ENCODE measurements at places on chromosomes 1 and 21.

- no peak for DNase-seq
These were observed 86.4 kb downstream of the IER5 start for GRCh38 chr1:181174861-181175260.

DNA sequence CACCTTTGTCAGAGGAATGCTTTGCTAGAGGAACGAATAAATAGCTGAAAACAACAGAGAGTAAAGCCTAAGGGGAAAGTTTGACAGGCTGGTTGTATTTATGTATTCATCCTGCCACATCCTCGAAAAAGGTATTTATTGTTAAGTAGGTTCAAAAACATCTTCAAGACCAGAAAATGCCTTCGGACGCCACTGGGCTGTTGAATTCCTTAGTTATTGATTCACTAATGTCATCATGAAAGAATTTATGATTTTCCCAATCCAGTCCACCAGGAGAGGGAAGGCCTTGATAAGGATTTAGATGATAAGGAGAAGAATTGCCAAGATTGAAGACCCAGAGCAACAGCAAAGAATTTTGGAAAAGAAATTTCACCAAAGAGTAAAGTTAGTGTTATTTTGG lies 35.2 kb upstream of the MAB21L3 start:
- no peak for DNase-seq

DNA sequence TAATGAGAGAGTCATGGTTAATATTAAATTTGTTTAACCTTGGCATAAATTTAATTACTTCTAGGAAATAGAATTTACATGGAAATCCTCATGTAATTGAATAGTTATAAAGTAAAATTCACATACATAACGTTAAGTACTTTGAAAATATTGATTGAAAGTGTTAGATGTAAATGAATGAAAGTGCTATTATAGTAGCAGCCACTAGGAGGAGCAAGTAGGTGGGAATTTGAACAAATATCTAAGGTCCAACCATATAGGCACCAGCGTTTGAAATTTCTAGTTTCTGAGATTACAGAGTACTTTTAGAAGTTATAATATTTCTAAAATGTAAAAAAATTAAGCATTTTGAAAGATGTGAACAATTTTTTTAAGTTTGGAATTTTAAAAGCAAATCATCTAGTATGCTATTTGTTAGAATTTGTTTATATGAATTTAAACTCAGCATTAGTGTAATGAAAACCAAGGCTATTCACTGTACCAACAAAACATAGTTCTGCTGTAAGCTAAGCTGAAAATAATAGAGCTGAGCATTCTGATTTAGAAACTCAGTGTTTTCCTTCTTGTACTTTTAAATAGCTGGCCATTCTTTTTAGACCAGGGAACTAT lies 3.3 kb downstream of the B3GALT2 start:
- peak; percentile 3 for DNase-seq

- no peak for DNase-seq
These were observed 23.1 kb downstream of the RHBDL2 start for GRCh38 chr1:38918568-38918967.

- no peak for DNase-seq
These were observed 97.7 kb downstream of the ATP1B1 start for GRCh38 chr1:169204157-169204556.

GRCh38 chr1:156260896-156261295 lies 13.0 kb upstream of the PAQR6 start:
- DNase-seq: no peak

DNA sequence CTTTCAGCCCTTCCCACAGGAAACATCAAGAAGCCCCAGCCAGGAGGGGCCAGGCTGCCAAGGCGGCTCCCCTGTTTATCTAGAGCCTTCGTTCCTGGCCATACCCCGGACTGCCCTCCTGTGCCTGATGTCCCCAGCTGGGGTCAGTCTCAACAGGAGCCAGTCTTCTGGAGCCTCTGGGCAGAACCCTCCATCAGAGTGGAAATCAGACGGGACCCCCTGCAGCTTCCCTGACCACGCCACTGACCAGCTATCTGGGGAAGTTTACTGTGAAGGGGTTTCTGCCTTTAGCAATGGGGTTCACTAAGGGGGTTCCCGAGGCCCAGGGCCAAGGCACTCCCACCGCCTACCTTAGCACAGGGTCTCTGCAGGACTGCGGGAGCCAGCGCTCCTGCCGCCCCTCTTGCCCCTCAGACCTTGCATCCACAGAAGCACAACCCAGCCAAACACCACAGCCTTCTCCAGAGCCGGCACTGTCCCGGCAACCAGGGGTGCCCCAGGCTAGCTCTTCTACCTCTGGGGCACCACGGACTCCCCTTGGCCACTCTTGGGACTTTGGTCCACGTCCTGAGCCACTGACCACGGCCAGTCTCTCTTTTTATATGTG lies 3.5 kb upstream of the MTFR1L start:
- no peak for DNase-seq

- no peak for DNase-seq
These were observed 6.1 kb downstream of the CCDC18 start for GRCh38 chr1:93186667-93187066.

DNA sequence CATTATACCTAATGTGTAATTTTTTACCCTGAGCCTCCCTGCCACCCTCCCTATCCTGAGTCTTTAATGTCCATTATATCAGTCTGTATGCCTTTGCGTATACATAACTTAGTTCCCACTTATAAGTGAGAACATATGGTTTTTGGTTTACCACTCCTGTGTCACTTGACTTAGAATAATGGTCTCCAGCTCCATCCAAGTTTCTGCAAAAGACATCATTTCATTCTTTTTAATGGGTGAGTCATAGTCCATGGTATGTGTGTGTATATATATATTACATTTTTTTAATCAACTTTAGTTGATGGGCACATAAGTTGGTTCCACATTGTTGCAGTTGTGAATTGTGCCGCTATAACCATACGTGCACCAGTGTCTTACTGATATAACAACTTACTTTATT lies 477.1 kb upstream of the NEGR1 start:
- DNase-seq: no peak

DNA sequence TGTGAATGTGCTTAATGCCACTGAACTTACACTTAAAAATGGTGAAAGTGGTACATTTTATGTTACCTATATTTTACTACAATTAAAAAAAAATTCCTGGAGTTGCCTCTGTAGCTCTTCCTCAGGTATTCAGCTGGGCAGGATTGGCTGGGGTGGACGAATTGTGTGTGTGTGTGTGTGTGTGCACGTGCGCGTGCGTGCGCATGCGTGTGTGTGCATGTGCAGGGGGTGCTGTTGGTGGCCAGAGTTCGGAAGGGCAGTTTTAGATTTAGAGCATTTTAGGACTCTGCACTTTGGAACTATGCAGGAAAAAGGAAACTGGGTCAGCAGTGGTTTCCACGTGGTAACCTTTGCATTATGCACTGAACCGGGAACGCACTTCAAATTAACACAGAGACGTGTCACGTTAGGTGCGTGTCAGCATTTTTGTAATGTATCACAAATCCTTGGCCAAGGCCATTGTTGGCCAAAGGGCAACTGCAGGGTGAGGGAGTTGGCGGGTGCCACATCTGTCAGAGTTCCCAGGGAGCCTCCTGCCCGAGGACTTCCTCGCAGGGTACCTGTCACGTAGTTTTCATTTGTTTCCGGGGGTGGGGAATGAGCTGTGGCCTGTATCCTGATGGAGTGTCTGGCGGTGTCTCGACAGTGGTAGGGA lies 312.8 kb downstream of the CAMTA1 start:
- DNase-seq: no peak

DNA sequence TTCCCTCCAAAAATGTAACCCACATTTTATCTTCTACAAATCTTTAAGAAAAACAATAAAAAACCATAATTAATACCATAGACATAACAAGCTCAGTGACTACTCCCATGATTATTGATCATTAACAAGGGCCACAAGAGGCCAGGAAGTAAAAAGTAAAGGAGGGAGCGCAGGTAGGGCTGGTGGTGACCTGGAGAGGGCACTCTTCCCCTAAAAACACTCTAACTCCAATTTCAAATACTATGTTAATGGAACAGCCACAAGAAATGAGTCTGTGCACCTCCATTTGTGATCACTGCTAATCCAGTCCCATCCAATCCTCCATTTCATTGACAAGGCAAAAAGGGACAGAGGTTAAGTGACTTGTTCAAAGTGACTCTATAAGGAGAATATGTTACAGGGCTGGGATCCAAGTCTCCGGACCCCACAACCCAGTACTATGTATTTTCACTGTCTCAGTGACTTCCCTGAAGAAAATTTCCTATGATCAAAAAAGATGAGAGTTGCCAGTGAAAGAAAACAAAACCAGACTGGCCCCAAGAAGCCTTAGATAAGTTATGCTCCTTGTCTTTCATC lies 41.2 kb upstream of the CFAP298 start:
- DNase-seq: no peak

- DNase-seq: no peak
These were observed 697.6 kb upstream of the CXADR start for GRCh38 chr21:16815243-16815642.

DNA sequence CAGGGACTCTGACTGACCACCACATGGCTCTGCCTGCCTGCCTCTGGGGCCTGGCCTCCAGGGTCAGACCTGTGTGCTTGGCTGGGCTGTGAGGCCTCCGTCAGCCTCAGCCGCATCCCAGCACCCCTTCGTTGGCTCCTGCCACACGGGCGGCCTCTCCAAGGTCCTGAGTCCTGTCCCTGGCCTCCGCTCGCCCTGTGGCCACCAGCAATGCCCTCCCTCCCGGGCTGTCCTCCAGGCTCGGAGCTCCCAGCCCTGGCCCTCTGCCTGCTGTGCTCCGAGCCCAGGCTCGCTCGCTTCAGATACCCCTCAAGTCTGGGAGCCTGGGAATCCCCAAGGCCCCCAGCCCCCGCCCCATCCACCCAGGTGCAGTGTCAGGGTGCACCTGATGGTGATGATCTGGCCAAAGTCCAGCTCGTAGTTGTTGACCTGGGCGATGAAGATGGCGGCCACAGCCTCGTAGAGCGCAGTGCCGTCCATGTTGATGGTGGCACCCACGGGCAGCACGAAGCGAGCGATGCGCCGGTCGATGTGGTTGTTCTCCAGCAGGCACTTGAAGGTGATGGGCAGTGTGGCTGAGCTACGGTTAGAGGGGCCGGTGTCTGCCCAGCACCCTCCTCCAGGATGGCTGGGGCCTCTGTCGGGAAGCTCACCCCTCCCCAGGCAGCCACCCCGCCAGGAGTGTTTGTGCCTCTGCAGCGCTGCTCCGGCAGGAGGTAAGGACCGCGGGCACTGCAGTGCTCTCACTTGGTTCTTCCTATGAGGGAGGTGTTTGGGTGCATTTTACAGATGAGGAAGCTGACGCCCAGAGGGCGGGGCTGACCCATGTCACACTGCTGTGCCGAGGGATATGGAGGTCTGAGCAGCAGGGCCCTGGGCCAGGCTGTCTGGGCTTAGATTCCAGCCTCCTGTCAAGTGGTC lies 28.5 kb downstream of the PODN start:
- no peak for DNase-seq

DNA sequence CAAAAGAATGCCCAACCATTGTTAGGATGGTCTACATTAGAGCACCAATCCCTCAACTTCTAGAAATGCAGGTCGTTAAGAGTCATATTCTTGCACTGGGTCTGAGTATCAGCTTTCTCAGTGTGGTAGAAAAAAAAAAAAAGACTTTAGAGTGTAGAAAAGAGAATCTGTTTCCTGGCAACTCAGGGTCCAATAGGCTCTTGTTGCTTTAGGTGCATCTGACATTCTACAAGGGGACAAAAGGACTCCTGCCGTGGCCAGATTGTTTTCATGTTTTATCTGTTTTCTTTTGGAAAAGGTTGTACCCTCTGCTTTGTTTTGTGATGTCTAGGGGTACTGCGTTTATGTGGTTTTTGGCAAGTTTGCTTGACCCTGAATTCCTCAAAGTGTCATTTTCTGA lies 105.4 kb upstream of the KCNK2 start:
- DNase-seq: no peak

DNA sequence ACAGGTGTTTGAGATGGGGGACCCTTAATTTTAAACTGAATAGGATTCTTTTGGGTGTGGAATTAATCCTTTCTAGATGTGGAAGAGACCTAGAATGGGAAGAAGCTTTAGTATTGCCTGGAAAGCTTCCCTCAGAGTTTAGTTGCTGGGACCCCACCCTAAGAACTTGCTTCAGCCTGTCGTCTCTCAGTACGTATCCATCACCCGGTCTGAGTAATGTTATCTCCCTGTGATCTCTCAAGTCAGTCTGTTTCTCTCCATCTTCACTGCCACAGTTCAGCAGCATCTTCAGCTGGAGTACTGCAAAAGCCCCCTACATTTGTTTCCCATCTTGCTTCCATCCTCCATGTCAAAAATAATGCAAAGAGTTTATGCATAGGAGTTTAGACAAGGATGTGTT lies 28.9 kb downstream of the CNST start:
- DNase-seq: no peak

GRCh38 chr21:37615962-37616361 lies 249.4 kb downstream of the DYRK1A start:
- no peak for DNase-seq

DNA sequence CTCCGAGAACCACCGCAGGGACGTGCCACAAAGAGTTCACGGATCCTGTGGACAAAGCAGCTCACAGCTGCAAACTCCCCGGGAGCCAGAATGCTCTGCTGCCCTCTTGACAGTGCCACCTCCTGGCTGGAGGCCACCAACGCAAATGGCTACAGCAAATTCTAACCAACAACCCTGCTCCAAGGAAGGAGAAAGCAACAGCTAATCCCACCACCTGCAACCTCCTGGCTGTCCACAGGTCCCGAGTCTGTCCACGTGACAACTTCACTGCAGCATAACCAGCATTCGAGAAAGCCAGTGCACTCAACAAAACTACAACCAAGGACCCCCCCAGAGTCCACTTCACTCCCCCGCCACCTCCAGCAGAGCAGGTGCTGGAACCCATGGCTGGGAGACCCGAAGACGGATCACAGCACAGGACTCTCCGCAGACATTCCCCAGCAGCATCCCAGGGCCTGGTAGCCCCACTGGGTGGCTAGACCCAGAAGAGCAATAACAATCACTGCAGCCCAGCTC lies 17.3 kb downstream of the POFUT2 start:
- no peak for DNase-seq

GRCh38 chr1:29541631-29542030 lies 305.3 kb downstream of the PTPRU start:
- DNase-seq: no peak

GRCh38 chr1:111030590-111030989 lies 66.9 kb upstream of the LRIF1 start:
- DNase-seq: peak; percentile 10

- DNase-seq: no peak
These were observed 299.5 kb downstream of the ST6GALNAC3 start for GRCh38 chr1:76374086-76374485.

- peak; percentile 69 for DNase-seq
These were observed 211.0 kb upstream of the RAB4A start for GRCh38 chr1:229059671-229060539.

DNA sequence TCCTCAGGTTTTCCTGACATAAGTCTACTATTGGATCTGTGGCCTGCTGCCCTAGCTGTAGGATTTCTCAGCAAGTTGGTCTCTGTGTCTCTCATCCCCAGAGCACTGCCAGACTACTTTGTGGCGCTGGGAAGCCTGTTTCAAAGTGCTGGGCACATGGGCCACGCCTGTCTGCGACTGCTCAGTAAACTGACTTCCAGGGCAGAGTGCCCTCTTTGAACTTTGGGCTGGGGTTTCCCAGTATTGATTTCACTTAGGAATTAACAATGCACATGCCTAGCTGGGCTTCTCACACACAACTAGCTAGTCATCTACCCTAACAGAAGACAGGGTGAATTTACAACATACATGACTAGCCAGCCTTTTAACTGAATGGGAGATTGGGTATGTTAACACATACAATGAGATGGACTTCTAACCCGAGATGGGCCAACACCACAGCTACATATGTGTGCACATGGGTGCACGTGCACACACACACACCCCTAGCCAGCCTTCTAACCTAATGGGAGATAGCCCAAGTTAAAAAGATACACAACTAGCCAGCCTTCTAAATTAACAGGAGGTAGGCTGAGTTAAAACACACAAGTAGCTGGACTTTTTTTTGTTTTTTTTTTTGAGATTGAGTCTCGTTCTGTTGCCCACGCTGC lies 6.9 kb upstream of the TRIM17 start:
- DNase-seq: no peak
